ENCODE measurements at places on chromosomes 7 and 10.
A peak's percentile ranks its signal among the peaks of the same experiment; 100 is the strongest.

DNA sequence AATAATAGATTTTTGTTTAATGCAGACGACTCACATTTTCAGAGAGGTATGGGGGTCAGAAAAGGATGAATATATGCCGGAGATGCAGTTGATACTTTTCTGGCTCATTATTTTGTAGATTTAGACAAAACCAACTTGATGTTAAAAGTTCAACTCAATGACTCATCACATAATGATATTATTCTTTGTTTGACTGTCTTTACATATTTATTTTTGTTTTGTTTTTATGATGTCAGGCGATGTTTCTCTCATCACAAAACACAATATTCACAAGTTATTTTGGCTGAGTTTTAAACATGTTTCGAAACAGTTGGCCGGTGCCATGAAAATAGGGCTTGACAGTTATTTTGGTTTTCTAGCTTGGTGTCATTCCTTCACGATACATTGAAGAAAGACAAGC lies 1.3 kb downstream of the GJD4 start:
- DNase-seq, result no peak

DNA sequence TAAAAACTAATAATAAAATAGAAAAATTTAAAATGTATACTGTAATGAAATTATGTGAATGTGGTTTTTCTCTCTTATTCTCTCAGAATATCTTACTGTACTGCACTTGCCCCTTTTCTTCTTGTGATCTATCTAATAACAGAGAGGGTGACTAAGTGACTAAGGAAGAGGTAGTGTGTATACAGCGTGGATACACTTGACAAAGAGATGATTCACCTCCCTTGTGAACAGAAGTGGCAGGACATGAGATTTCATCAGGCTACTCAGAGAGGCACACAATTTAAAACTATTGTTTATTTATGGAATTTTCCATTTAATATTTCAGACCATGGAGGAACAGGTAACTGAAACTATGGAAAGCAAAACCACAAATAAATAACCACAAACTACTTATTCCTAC lies 806.6 kb upstream of the GHITM start:
- no peak for DNase-seq

- no peak for DNase-seq
Observed at GRCh38 chr10:71727105-71727737, 7.6 kb upstream of the C10orf105 start.

DNA sequence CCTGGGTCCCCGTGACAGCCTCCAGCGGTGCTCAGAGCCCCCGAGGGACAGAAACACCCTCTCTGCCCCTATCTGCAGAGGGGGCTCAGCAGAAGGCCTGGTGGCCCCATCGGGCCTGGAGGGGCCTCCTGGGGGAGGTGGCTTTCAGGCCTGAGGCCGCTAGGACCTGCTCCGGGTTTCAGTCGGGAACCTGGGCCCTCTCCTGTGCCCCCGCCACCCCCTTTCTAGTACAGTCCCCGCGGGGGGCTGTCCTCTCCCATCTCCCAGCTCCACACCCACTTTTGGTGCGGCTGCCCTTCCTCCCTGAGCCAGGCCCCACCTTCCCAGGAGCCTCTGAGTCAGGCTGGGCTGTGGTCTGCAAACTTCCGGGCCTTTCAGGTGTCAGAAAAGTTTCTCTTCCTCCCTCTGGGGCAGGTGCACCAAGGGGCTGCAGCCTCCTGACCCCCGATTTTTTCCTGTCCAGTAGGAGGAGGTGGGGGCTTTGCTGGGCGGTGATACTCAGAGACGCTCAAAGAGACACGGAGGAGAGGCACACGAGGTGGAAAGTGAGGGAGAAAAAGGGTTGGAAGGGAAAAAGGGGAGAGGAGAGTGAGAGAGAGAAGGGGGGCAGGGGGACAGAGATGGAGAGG lies 692 bp downstream of the CARD11 start:
- peak; percentile 63 for DNase-seq

- DNase-seq, result no peak
Observed at GRCh38 chr7:82507365-82507975, 63.9 kb upstream of the CACNA2D1 start.

- no peak for DNase-seq
Observed at GRCh38 chr10:89241486-89242344, 9.9 kb downstream of the LIPA start.

DNA sequence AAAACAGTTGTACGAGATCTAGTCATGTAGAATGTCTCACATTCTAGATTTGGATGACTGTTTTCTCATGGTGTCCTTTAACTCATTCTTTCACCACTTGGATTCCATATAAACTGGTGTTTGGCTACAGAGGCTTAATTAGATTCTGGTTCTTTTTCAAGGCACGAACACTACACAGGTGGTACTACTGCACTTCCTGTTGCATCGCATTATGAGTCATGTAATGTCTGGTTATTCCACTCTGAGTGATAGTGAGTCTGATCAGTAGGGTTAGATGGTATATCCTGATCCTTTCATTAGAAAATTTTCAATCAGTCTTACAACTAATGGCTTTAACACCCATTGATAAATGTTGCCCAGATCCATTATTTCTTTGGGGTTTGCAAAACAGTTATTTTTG lies 11.2 kb upstream of the AKAP9 start:
- no peak for DNase-seq

DNA sequence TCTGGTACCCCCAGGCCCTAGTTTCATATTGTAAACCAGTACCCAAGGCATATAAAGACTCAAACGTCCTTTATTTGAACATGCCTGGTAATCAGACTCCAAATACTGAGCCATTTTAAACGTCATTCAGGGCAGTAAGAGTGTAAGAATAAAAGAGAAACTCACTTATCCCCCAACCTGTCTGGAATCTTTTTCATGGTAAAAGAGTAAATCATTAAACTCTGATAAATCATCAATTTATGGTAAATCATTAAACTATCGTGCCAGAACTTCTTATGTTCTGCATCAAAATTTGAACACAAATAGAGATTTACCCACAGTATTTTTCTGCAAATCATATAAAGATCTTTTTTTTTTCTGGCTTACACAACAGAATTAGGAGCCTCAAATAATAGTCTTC lies 734.3 kb upstream of the POT1 start:
- DNase-seq, result no peak

DNA sequence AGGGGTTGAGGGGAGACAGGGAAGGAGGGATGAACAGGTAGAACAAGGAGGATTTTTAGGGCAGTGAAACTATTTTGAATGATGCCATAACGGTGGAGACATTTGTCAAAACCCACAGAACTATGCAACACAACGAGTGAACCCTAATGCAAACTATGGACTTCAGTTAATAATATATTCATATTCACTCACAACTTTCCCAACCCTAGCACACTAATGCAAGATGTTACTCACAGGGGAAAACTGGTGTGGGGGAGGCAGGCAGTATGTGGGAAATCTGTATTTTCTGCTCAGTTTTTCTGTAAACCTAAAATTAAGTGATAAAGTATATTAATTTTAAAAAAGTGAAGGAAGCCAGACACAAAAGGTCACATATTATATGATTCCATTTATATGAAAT lies 17.3 kb downstream of the GNA12 start:
- DNase-seq, result no peak

DNA sequence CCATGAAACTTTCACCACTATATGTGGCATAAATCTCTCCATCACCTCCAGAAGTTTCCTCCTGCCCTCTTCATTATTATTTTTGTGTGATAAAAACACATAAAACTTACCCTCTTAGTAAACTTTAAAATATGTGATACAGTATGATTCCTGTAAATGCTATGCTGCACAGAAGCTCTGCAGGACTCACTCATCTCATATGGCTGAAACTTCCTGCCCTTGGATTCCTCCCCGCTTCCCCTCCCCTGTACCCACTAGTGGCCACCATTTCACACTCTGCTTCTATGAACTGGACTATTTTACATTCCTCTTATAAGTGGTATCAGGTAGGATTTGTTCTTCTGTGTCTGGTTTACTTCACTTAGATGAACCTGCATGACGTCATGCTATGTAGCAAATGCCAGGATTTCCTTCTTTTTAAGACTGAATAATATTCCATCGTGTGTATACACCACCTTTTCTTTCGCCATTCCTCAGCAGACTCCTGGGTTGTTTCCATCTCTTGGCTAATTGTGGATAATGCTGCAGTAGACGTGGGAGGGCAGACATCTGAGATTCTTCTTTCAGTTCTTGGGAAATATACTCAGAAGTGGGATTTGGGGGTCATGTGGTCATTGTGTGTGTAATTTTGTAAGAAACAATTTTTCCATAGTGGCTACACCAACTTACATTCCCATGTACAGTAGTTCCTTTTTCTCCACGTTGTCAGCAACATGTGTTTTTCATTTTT lies 335.2 kb downstream of the SDK1 start:
- no peak for DNase-seq

DNA sequence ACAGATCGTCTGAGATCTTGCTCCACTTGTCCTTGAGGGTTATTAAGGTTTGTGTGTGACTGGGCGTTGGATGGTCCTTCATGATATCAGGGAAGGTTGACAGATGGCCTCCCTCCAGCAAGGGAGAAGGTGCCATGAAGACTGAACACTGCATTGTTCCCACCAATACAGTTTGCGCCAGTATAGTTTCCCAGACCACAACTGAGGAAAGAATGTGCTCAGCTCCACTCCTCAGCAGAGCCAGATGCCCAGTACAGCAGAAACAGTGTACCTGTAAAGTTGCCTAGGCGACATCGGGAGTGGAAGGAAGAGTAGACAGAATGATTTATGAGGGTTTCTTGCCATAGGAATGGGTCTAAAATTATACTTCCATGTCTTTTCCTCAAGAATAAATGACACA lies 137.5 kb downstream of the ST7 start:
- DNase-seq, result no peak

- no peak for DNase-seq
Observed at GRCh38 chr10:4241724-4242345, 456.8 kb upstream of the KLF6 start.

DNA sequence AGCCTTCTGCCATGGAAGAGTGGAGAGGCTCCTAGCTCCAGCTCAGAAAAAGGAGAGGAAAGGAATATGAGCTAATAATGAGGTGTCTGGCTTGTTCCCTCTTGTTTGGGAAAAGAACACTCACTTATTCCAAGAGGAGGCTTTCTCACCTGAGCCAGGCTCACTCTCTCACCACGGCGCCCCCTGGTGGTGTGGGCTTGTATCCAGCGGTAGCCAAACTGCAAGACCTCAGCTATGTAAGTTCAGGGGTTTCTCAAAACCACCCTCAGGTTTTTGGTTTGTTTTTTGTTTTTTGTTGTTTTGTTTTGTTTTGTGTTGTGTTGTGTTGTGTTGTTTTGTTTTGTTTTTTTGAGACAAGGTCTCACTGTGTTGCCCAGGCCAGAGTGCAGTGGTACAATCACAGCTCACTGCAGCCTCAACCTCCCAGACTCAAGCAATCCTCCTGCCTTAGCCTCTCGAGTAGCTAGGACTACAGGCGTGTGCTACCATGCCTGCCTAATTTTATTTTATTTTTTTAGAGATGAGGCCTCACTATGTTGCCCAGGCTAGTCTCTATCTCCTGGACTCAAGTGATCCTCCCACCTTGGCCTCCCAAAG lies 124.0 kb downstream of the TMEM130 start:
- DNase-seq, result peak; percentile 60

GRCh38 chr7:2508327-2509215 lies 11.0 kb upstream of the LFNG start:
- DNase-seq, result peak; percentile 55

DNA sequence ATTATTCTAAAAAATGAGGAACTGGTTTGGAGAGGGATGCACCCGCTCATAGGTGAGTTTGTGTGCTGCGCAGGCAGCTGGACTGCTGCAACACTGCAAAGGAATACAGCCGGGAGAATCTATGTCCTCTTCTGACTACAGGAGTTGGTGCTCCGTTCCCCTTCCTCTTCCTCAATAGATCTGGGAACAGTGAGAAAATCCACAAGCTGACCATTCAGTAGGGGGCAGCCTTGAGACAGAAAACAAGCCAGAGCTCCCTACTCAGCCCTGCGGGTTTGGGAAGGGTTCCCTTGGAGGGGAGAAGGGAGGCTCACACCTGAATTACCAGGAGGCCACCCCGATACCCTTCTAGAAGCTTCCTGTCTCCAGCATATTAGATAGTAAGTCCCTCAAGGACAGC lies 87.3 kb upstream of the FOXI2 start:
- DNase-seq, result no peak

DNA sequence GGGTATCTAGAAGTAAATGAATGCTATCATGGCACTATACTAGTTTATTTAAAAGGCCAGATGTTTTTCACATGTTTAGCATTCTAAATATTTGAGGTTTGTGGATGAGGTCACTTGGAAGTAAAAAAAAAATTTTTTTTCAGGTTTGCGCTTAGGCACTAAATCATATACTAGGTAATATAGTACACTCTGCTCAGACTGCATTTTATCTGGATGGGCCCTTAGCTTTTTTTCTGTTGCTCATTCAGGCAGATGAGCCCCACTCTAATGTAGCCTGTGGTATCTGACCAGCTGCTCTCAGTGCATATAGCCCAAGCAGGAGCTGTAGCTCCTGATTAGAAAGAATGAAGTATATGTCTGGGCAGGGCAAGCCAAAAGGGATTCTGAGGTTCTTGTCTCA lies 210.1 kb downstream of the AUTS2 start:
- no peak for DNase-seq

- no peak for DNase-seq
Observed at GRCh38 chr7:44065431-44066110, at the start of gene PGAM2. TSS of gene PGAM2 (minus strand) at chr7:44065567. CDS start at chr7:44065529, 38 bp downstream.

DNA sequence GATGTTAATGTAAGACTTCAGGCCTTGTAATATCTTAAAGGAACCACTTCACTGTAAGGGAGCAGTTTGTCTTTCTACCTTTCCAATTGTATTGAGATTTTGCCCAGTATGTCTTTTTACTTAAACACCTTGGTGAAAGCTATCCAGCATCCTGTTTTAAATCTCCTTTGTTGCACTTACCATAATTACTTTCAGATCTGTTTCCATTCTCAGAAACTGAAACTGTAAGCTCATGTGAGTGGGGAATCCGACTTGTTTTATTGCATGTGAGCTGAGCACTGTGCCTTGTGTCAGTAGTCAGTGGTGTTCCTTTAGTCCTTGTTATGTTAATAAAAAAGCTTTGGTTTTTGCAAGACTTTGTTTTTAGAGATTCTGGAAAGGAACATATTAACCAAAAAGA lies 42.2 kb downstream of the BMPR1A start:
- no peak for DNase-seq

GRCh38 chr10:71332466-71332865 lies 13.4 kb downstream of the SLC29A3 start:
- no peak for DNase-seq

- DNase-seq, result no peak
Observed at GRCh38 chr7:45689011-45689796, 115.0 kb downstream of the ADCY1 start.

DNA sequence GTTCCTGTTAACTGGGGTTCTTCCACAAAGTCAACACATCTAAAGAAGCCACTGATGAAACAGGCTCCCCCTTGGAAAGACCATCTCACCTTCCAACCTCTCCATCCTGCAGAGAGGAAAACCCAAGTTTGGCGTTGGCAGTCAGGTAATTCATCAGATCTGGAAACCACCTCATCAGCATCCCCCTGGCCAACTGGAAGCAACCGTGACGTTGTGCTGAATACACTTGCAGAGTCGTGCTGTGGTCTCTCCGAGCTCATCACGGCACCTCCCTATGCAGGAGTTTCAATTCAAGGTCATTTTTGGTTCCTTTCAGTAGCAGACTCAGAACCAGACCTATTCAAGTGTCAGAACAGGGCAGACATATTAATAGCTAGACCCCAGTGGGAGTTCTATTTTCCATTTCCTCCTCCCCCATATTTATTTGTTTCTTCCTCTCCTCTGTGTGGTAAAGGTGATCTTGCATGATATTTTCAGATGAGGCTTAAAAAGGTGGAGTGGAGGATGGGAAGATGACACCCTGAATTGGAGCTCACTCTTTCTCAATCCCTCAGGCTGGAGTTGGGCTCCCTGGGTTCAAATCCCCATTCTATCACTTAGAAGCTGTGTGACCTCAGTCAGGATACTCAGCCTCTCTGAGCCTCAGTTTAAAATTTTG lies 149.1 kb upstream of the ADO start:
- no peak for DNase-seq

- no peak for DNase-seq
Observed at GRCh38 chr10:119377451-119377957, 165.0 kb downstream of the RGS10 start.

All from stimulated activated CD8-positive, alpha-beta memory T cell treated with anti-CD3 and anti-CD28 coated beads, Interleukin-12 subunit alpha, Interleukin-12 subunit beta, amount 100 ng/mL, for 1 hour (primary cell).